ENCODE measurements at places on chromosomes 1 and 21.

DNA sequence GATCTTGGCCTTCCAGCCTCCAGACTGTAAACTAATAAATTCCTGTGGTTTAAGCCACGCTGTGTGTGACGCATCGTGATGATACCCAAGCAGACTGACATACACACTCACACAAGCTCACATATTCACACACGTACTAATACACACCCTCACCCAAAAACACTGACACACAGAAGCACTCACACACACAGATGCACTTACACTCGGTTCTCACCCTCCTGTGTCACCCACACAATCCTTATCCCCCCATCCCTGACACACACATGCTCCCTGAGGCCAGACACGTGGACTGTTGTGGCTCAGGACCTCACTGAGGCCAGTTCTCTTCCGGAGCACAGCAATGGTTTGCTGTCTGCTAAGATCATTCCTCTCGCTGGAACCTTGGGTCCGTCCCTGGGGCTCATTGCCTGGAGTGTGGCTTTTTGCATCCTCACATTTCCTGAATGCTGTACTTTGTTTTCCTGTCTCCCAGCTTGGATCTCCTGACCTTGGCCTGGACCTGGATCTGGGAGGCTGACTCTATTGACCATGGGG is 76.9 kb upstream of the LYST start:
- peak; percentile 77 for DNase-seq

DNA sequence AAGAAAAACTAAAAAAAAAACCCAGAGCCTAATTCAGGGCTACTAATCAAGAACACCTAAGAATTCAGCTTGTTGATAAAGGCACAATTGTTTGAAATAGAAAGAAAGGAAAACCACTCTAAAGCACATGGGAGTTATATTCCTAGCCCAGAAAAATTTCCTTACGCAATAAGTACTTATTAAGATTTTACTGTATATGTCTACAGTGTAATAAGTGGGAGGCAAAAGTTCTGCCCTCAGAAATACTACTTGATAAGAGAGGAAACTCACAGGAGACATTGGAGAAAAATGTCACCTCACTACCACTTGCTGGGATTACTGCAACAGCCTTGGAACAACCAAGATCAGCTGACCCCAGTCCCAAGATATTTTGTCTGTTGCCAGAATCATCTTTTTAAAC is 66.1 kb downstream of the IARS2 start:
- no peak for DNase-seq

DNA sequence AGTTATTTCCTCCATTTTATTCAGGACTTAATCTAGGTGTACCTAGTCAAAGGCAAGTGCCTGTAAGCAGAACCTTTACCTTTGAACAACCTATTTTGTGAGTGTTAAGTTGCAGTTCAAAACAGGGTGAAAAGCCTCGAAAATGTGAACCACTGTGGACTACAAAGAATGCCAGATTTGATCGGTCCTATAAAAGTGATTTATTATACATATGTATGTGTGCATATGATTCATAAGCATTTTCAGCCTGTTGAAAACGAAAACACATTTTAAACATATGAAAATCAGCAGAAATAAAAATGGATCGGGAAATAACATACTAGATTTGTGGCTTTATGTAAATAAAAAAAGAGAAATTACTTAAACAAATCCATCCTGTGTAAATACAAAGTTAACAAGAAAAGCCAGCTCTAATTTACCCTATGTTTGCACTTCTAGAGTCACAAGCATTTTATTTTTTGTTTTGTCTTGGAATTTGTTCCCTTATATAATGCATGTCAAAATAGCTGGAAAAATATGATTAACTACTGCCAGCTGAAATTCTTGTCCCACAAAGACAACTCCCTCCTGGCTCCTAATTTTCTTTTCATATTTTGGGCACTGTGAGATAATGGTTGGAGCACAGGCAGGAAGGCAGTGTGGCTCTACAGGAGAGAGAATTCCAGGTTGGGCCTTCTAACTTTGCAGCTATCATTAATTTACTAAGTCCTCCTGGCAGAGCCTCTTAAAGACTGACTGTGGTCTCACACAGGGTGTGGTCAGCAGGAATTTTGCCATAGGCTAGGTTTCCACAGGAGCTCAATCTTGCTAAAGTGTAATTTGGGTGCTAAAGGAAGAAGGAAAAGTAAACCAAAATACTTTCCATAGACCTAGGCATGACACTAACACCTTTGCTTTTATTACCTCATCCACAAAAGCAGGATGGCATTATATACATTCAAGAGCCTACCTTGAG is 70.2 kb upstream of the CDC42BPA start:
- DNase-seq: no peak

DNA sequence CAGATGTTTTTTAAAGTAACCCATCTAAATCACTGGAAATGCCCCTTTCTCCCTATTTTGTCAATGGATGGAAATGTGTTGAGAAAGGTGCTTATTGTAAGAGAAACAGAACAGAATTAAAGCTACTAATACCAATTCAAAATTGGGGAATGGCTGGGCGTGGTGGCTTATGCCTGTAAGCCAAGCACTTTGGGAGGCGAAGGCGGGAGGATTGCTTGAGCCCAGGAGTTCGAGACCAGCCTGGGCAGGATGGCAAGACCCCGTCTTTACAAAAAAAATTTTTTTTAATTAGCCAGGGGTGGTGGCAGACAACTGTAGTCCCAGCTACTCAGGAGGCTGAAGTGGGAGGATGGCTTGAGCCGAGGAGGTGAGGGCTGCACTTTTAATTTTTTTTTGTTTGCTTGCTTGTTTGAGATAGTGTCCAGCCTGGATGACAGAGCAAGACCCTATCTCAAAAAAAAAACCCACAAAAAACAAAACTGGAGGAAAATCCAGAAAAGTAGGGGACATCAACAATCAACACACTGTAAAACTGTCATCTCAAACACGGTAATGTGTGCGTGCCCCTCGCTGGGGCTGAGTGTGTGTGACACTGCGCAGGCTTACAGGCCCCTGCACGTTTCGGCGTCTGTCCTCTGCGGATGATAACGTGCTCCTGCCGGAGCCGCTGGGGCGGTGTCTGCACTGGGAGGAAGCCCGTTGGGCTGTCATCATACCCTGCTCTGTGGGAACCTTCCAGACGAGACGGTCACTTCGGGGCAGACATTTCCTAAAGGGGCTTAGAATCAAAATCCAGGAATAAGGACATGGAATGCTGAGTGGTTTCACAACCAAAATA is 11.6 kb upstream of the POFUT2 start:
- no peak for DNase-seq

DNA sequence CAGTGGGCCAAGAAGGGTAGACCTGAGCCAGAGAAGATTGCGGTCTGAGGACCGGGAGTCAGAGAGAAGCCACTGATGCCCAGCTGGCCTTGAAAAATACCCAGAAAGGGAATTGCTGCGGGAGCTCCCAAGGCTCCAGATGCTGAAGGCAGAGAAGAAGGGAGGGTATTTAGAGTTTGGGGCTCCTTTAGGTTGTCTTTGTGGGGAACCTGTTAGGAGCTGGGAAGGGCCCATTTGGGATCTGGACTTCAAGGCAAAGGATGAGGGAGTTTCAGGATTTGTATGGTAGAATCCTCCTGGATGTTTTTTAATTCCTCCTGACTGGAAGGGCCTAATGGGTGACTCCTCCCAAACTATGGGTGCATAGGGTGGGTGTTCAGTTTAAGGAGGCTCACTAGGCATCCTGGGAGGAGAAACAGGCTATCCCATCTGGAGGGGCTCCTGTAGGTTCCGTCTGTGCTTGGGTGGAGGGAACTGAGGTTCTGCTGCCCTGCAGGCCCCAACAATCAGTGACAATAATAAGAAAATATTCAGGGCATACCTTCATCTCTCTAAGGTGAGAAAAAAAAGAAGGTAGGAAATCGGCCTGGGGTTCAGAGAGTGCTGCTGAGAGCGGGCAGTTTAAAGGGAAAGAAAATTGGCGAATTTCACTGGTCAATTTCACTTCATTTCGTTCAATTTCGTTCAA is 5.1 kb downstream of the FOXD2 start:
- no peak for DNase-seq
